ENCODE measurements at places on chromosomes 5 and 9.

DNA sequence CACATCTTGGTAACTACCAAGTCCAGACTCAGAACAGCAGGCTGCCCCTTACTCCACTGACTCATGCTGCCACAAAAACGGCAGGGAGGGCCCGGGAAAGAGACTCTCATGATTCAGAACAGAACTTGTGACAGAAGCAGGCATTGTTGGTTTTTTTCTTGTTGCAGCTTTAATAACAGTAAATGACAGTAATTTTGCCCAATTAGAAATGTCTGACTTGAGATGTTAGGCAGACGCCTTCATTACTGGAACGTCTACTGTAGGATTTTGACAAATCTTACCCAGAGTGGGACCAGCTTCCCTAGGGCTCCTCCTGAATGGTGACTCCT is 77.9 kb downstream of the SEMA5A start:
- DNase-seq: no peak

DNA sequence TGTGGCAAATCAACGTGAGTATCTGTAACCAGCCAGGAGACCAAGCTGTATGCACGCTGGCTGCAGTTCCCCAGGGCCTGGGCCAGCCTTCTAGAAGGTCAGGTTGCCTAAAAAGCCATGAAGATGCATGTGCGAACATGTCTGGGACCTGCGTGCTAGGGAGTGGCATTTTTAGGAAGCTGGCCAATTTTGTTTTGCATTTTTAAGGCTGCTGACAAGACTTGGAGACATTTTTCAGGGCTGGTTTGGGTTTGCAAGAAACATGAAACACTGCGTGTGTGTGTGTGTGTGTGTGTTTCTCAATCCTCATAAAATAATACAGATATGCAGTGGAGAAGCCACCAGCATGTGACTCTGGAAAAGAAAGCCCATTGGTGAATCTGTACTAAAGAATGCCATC is 5.1 kb downstream of the TGFBI start:
- DNase-seq: no peak

GRCh38 chr5:143871672-143872071 is 59.7 kb downstream of the HMHB1 start:
- no peak for DNase-seq

- DNase-seq: no peak
Observed at GRCh38 chr5:147490989-147491388, 18.9 kb downstream of the DPYSL3 start.

DNA sequence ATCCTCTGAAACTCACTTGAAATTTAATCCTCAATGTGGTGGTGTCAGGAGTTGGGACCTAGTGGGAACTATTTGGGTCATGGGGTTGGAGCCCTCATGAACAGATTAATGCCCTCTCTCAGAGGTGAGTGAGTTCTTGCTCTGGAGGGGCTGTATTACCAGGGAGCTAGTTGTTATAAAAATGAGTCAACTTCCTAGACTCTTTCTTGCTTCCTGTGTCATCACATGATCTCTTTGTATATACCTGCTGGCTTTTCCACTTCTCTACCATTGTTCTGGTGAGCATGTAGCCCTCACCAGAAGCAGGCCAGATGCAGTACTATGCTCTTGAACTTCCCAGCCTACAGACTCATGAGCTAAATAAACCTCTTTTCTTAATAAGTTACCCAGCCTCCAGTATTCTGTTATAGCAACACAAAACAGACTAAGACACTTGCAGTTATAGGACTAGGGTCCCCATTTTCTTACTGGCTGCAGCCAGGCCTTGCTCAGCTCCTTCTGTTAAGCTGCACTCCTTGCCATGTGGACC is 127.5 kb downstream of the SUSD1 start:
- DNase-seq: no peak

DNA sequence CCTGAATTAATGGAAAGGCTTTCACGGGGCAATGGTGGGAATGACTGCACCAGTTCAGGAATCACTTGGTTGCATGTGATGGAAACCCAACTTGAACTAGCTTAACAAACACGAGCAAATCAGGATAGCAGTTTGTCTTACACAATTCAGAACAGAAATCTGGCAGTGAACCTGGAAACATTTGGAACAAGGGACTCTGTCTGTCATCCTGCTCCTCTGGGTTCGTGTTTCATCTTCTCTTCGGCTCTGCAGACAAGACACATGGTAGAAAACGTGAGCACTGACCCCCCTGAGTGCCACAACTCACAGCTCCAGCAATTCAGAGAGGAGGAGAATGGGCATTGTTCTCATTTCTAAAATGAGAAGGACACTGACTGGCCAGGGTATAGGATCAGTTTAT is 218.1 kb upstream of the NREP start:
- DNase-seq: no peak

GRCh38 chr5:154811239-154811638 is 39.2 kb downstream of the FAXDC2 start:
- no peak for DNase-seq

- DNase-seq: no peak
Observed at GRCh38 chr9:5321058-5321457, 16.5 kb upstream of the RLN2 start.

- no peak for DNase-seq
Observed at GRCh38 chr5:91584352-91584751, 201.2 kb upstream of the ARRDC3 start.

- no peak for DNase-seq
Observed at GRCh38 chr5:126351153-126351552, 72.1 kb upstream of the GRAMD2B start.

- no peak for DNase-seq
Observed at GRCh38 chr9:83199240-83199639, 136.3 kb upstream of the RASEF start.

DNA sequence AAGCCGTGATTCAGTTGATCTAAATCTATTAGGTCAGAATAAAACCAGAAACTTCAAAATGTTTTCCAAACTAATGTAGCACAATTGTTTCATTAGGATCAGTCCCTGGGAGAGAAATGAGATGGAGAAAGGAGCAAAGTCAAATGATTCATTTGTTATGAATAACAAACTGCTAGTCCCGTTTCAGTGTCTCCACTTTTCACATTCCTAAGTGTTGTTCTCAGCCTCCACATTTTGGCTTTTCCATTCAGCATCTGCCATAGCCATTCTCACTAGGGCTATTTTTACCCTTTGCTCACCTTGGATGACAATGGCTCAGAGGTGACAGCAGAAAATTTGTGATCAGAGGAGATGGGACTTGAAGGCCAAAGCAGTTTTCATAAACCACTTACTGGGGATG is 314.1 kb upstream of the KIF2A start:
- no peak for DNase-seq

- DNase-seq: no peak
Observed at GRCh38 chr5:93580063-93580926, 724 bp downstream of the NR2F1-AS1 start.

- no peak for DNase-seq
Observed at GRCh38 chr9:122287214-122287720, 22.6 kb downstream of the MRRF start.

DNA sequence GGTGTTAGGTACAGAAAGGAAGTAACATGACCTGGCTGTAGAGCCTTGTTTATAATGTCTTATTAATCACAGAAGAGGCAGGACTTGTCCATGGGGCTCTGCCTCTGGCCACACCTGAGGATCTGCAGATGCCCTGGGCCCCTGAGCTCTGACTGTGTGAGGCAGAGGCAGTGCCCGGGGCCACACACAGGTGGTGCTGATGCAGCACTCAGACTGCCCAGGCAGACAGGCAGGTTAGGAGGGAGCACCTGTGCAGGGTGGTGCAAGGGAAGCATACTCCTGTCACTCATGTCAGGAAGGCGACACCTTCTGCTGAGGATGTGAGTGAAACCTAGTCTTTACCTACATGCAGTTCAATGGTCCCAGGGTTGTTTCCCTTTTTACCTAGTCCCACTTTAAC is 88.7 kb downstream of the CFAP90 start:
- DNase-seq: no peak

DNA sequence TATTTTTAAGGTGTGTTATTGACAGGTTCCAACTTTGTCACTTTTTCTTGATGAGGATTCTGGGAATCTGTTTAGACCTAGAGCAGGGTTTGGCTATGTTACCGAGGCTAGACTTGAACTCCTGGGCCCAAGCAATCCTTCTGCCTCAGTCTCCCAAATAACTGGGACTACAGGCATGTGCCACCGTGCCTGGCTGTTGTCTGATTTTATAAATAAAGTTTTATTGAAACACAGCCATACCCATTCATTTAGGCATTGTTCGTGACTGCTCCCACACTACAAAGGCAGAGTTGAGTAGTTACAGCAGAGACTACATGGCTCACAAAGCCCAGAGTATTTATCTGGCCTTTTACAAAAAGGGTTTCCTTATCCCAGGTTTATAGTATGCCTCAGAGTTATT is 80.5 kb upstream of the TTC23L start:
- DNase-seq: no peak

GRCh38 chr5:142934051-142934762 is 164.0 kb downstream of the ARHGAP26 start:
- DNase-seq: no peak

DNA sequence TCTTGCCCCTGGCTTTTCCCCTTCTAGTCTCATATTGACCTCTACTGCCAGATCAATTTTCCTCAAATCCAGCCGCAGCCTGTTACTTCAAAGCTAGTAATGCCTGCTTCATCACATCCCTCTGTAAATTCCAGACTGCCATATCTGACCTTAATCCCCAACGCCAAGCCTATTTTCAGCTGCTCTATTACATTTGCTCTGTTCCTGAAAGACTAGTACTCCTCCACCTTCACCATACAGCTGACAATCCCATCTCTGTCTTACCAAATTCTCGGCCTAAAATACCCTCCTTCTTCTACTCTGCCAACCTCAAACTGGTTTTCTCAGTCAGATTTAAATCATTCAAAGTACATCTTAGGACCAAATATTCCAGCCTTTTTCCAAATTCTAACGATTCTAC is 420.2 kb downstream of the RAB3C start:
- DNase-seq: no peak

DNA sequence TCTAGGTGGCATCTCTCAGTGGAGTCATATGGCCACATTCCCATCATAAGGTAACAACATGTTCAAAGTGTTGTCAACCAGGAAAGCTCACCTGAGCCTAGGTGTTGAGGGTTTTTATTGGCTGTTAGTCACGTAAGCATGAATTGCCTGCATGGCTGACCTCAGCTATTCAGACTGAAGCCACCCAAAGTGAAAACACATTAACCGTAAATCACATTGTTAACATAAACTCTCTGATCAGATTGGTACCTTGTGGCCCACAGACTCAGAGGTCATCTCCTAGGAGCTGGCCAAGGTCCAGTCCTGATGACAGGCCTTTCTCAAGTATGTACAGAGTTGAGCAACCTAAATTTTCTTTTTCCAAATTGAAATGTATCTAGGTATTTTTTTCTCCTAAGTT is 26.7 kb downstream of the SRFBP1 start:
- no peak for DNase-seq

- DNase-seq: no peak
Observed at GRCh38 chr5:133367984-133368383, 244.4 kb downstream of the FSTL4 start.

DNA sequence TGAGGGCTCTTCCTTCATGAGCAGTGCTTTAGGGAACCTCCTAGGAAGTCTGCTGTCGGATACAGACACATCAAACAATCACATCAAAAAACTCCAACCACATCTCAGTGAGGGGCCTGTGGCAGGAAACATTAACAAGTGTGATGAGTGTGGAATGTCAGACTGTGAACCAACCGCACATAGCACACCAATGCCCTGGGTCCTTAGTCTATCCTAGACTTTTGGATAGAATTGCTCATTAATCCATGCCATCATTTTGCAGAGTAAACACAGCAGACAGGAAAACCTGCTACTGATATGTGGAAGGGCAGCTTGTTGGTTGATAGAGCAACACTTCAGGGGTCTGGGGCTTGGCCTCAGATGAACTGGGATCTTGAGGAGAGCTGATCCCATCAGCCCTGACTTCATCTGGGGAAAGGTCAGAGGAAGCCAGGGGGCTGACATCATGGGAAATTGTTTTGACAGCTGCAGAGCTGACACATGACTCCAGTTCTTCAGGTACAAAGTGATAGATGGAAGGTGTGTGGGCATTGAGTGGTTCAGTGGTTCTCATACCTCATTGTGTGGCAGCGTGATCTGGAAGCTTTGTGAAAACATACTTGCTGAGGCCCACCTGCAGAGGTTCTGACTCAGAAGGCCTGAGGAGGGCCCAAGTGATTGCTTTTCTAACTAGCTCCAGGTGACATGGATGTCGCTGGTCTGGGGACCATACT is 193.3 kb downstream of the DIRAS2 start:
- DNase-seq: no peak

DNA sequence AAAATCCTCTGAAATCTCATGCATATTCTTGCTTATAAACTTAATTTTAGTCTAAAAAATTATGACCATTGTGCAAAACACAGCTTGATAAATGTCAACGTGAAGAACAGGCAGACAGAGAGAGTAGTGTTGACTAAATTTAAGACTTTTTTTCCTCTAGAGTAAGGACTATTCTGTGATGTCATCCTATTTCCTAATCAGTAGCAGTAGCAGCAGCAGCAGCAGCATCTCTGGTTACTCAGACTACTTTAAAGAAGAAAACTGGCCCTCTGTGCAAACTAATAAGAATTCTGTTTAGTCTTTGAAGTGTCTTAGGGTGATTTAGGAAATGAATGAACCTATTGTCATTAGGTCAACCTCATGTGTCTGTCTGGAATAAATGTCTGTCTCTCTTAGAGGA is 403.0 kb downstream of the HINT1 start:
- no peak for DNase-seq

GRCh38 chr5:53779541-53779981 is 219.1 kb downstream of the NDUFS4 start:
- no peak for DNase-seq

- DNase-seq: no peak
Observed at GRCh38 chr9:104778802-104779201, 14.9 kb downstream of the NIPSNAP3B start.

All from stimulated activated CD4-positive, alpha-beta T cell treated with anti-CD3 and anti-CD28 coated beads, Interleukin-4, amount 100 ng/mL, for 48 hours (primary cell).